ENCODE measurements at places on chromosomes 12 and 14.

DNA sequence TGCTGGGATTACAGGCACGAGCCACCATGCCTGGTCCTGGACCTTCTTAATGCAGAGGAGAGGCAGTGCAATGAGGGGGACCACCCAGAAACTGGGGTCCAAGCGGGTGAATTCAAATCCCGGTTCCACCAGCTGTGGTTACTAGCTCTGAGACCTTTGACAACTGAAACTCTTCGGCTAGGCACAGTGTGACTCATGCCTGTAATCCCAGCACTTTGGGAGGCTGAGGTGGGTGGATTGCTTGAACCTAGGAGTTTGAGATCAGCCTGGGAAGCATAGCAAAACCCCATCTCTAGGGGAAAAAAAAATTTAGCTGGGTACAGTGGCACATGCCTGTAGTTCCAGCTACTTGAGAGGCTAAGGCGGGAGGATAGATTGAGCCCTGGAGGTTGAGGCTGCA is 5.0 kb upstream of the CD4 start:
- DNase-seq = no peak

GRCh38 chr12:94597268-94597667 is 53.1 kb downstream of the TMCC3 start:
- DNase-seq = no peak

DNA sequence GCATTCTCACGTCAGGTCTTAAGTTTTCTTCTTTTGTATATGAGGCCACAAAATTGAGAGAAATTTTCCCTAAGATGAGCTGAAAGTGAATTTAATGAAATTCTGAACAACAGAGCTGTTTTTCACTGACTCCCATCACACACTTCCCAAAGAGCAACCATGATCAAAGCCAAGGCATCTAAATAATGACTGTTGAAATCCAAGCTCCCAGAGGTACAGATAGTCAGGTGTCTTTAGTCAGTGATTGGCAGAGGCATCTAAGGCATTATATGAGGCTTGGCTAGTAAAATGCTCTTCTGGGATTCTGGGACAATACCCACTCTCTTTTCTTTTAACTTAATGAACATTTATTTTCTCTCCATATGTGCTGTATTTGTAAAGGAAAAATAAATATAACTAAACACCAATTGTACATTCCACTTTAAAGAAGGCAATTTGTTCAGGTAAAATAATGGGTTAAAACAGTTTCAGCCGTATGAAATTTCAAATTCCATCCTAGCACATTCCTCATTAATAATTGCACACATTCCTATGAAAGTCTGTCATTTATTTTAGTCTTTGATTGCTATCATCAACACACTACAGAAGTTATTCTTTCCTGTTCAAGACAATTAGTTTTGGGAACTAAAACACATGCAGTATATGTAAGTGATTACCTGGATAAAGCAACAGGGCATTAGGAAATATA is 871 bp upstream of the SSTR1 start:
- DNase-seq = no peak

DNA sequence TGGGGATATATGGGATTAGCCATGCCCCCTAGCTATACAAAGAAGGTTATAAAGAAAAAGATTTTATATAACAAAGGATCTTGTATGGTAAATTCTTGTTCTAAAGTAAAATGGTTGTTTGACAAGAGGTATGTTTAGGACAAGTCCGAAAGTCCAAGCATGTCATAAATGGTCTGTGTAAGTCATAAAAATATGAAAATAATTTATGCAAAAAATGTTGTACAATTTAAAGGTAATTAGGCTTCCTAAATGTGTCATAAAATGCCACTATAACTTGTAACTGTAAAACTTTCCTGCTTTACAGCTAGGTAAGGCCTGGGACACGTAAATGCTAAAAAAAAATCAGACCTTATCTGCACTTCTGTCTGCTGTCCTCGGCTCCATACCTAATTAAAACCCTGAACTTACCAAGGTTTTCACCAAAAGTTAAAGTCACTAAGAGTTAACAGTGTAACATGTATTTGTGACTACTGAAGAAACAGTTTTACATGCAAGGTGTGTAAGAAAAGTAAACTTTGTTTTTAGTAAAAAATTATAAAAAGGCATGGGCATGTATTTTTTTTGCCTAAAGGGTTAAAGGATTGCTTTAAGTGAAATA is 110.0 kb upstream of the RESF1 start:
- no peak for DNase-seq

- DNase-seq = no peak
Measured at GRCh38 chr12:88577537-88577936, 2.7 kb downstream of the KITLG start.

DNA sequence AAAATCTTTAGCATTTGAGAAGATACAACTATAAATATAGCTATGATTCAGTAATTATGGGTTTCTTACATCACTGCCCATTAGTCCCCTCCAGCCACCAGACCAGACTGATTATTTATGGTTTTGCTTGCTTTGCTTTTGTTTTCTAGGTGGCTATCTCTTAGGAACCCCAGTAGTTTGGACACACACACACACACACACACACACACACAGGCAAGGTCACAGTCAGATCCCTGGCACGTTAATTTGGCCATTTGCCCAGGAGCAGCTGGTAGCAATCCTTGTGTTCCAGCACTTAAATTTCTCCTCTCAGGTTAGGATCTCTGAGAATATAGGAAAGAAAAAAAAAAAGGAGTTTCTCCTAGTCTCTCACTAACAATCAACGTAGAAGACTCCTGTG is 90.2 kb upstream of the RESF1 start:
- DNase-seq = no peak

DNA sequence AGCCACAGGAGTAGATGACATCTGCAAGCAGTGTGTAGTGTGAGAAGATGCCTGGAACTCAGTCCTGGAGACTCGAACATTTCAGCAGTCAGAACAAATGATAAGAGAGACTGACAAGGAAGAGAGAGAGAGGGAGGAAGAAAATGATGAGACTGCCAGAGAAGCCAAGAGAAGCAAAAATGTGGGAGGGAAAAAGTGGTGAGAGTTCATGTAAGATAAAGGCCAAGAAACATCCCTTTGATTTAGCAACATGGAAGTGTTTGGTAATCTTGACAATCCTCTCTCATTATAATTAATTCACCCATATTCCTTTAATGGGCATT is 42.6 kb downstream of the LIMA1 start:
- DNase-seq = no peak

DNA sequence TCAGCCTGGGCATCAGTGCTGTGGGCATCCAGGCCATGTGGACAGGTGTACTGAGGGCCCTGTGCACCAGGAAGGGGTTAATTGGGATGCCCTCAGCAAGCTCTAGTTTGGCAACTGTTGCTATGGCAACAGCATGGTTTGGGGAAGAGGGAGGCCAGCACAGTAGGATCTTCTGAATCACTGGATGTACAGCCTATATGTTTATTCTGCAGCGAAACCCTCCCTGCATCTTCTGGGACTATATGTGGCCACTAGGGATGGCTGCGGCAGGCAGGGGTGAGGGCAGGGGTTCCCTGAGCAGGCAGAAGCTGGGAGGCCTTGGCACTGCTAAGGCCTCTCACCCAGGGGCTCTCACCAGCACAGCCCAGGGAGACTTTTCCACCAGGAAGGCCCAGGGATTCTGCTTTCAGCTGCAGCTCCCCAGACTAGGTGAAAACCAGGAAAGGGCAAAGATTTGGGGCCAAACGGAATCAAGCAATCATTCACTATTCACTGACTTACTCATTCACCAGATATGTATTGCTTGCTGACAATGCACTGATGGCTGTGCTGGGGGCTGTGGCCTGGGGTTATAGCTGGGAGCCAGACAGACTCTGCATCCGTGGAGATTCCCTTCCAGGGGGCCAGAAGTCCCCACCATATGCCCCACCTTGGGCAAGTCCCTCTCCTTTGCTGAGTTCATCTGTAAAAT is 42.8 kb downstream of the IRF2BPL start:
- no peak for DNase-seq

DNA sequence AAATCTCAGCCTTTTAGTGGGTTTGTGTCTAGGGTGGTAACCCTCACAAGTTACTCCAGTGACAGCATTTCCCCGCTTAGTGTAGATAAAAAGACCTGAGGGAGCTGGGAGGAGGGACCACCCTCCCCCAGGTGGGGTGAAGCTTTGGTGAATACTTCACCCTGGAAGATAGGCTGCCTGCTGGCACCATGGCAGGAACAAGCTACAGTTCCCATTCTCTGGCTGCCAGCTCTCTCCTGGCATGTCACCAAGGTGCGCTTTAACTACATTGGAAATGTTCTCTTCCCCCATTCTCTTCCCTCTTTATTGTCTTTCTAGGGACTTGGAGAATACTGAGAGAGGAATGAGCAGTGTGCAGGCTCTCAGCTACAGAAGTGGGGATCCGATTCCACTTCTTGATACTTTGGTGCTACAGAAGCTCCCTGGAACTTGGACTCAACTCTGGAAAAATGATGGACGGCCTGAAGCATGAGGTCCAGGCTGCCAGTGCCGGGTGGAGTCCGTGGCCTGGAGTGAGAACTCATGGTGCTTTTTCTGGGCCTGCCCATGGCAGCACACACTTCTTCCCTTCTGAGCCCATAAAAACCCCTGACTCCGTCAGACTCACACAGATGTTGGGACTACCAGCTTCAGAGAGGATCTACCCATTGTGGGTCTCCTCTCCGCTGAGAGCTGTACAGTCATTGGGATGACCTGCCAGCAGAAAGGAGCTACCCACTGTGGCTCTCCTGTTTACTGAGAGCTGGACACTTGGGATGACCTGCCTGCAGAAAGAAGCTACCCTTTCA is 198.0 kb downstream of the ADGRD1 start:
- no peak for DNase-seq

DNA sequence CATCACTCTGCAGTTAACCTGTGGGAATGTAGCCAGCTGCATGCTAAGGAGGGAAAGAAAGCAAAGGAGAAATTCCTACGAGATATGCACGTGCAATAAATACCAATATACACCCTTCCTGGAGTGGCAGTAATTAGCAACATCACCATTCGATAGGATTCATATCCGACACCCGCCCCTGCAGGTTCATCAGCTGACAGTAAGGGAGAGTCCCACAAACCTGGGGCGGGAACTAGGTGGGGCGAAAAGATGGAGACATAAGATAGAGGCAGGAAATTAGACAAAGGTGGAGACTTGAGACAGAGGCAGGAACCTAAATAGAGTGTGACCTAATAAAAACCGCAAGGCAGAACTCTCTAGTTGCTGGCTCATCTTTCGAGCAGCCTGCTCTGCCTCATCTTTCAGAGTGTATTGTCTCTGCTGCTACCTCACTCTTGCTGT is 51.6 kb downstream of the PLEKHG3 start:
- no peak for DNase-seq

DNA sequence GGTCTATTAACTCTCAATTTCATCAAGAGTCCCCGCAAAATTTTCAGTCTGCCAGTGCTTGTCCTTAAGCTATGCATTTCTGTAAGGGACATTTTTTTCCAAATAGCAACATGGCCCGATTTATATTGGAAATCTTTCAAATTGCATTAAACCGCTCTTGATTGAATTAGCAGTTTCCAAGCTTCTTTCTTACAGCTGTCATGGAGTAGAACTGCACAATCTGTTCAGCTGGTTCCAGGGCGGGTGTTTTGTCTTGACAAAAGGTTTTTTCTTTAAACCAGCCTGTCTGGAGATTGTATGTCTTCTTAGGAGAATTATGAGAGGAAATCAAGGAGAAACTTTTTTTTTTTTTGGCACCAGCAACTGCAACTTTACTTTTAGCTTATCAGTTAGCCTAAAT is 185.8 kb downstream of the ALG10B start:
- DNase-seq = no peak

GRCh38 chr12:7439579-7440505 is 4.1 kb downstream of the CD163L1 start:
- DNase-seq = peak; percentile 68

- peak; percentile 9 for DNase-seq
Measured at GRCh38 chr12:33605757-33606156, 166.1 kb upstream of the SYT10 start.

- no peak for DNase-seq
Measured at GRCh38 chr14:99865408-99865807, 72.2 kb downstream of the EML1 start.

DNA sequence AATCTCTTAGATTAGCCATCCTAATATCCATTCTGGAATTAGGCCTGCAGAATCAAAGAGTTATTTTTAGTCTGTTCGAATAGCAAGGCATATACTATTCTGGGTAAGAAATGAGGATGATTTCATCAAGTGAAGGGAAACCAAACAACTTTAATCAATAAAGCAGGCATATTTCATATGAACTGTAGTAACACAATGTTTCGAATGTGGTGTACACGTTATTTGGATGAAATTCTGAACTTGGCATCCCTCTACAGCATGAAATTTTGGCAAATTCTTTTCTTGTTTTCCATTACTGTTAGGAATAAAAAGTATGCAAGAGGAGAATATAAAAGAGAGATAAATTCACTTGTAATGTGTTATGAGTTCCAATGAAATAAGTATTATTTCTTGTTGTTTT is 1233.3 kb upstream of the SEL1L start:
- DNase-seq = no peak

- DNase-seq = no peak
Measured at GRCh38 chr12:130508847-130509246, 171.2 kb downstream of the PIWIL1 start.

- no peak for DNase-seq
Measured at GRCh38 chr14:36056845-36057244, 119.7 kb downstream of the PTCSC3 start.

DNA sequence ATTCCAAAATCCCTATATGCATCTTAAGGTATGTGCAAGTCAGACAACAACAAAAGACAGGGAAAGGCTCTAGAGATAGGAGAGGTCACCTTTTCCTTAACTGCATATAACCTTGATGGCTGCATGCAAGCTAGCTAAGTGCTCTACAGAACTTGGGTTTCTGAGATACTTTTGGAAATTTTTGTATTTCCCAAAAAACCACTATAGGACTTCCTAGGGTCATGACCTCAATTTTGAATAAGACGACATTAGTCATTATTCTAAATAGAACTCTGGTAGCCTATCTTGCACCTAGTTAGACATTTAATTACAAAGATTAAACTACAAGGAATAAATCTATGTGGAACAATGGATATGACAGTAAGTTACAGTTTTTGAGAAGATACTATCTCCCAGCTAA is 309.3 kb downstream of the BCAT1 start:
- DNase-seq = no peak

DNA sequence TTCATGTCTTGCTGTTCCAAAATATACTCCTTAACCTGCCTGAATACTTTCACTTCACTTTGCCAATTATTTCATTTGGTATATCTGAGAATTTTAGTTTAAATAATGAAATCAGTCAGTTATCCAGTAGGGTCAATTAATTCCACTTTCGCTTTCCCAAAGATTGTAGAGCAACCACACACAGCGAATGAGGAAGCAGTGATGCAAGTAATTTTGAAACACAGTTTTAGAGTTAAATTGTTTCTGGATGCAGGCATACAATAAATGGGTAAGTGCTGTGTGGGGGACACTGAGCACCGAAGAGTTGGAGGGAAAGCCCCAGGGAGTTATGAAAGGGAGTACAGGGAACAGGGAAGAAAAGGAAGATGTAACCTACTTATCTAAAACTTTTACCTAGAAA is 62.8 kb downstream of the TSHR start:
- DNase-seq = no peak

DNA sequence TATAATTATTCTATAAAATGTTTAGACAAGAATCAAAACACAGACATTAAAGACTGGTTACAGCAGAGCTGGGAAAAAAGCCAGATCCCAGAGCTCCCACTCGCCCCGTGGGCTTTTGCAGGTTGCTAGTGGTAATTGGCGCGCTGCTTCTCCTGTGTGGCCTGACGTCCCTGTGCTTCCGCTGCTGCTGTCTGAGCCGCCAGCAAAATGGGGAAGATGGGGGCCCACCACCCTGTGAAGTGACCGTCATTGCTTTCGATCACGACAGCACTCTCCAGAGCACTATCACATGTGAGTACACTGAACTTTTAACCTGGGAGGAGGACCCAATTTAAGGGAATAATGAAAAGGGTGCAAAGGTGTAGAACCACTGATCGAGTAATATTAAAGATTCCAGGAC is 7.5 kb downstream of the TMEM52B start:
- no peak for DNase-seq
